Hematopoietic multipotent progenitor cell (in vitro differentiated cells): ENCODE measurements at places on chromosomes 3 and 15.

- no peak for DNase-seq
These were observed 465.6 kb upstream of the ZNF385D start for GRCh38 chr3:22216601-22217000.

DNA sequence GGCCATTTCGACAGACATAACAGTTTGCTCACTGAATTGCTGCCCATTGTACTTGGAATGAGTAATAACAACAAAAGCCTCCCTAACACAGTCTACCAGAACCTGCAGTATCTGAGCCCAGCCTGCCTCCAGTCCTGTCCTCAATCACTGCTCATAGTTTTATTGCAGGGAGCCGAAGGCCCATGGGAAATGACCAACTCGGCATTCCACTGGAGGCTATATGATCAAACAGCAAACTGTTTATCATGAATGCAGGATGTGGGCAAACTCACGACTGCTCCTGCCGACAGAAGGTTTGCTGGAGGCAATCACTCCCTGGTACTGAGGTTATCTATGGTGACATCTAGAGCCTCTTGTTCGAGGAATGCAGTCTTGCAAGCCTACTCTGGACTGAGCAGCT, 46.3 kb downstream of the LSM3 start:
- no peak for DNase-seq

- no peak for DNase-seq
These were observed 43.5 kb downstream of the LPP start for GRCh38 chr3:188197388-188197847.

DNA sequence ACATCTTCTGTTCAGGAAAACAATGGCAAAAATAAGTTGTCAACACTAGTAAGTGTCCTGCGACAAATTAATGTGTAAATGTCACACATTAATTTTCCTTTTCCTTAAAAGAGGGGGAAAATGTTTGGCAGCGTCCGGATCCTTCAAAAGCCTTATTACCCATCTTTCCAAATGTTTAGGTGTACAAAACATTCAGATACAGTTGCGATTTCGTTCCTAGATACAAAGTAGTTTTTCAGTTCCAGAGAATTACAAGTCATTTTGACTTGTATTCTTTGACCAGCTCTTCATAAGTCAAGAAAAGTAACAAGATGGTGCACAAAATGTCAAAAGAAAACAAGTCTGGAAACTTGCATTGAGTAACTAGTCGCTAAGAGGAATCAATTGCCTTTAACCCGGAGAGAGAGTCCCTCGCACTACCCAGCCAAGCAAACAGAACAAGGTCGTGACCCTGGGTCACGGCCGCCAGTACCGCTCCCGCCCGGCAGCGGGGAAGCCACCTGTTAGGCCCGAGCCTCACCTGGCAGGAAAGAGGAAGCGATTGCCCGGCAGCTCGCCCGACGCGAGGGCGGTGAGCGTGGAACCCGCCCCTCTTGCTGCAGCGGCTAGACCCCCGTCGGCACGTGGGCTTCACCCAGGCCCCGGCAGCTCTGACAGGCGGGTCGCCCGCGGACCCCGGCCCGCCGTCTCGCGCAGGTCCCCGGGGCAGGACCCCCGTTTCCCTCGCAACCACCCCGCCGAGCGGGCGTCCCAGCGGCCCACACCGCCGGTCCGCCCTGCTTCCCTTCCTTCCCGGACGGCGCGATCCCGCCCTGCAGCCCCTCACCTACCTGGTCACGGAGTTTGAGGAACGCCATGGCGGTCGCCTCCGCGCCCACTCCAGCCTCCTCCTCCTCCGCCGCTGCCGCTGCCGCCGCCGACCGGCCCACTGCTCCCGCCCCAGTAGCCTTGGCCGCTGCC, 61.0 kb upstream of the ANKRD28 start:
- DNase-seq = peak; percentile 53

- no peak for DNase-seq
These were observed 95.6 kb downstream of the CD200R1L start for GRCh38 chr3:112751061-112751460.

DNA sequence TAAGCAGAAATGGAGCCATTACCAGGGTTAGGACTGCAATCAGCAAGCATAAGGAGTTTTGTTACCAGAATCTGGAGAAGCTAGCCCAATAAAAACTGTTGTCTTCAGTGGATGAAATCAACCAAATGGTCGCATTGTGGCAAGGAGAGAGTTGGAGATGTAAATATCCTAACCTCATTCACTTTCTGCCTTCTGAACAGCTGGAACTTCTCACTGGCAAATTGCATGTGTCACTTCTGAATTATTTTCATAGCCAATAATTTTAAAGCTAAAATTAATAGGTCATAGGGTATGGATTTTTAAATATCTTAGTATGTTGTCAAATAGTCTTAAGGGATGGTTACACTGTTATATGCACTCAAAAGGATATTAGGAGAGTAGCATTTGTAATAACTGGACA, 121.6 kb downstream of the SUCNR1 start:
- no peak for DNase-seq

DNA sequence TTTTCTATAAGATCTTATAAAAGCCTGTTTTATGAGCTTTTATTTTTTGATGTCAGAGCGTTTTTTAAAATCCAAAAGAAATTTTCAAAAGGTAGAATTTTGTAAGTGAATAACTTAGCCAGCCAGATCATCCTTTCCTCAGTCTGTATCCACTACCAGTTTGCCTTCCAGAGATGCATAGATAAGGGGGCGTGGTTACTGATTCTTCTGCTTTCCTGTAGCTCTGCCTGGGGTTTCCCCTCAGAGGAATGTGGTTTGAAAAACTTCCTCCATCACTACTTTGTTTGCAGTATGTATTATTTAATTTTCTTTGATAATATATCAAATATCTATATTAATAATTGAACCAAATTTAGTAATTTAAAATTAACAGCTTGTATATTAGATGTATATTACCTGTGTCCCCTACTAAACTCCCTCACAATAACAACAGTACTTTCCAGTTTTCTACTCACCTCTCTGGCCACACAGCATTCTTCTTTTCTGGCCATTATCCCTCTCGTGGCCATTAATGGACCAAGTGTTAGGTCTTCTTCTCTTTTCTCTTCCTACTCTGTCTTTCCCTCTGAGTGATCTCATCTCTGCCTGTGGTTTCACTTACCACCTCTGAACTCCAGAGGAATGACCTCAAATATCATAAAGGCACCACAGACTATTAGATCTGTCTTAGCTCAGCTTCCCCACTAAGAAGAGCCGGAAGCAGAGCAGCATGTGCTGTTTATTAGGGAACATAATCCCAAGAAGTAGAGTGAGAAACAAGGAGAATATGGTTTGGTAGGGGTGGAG, 239.7 kb downstream of the UBE2E2 start:
- DNase-seq = peak; percentile 39

DNA sequence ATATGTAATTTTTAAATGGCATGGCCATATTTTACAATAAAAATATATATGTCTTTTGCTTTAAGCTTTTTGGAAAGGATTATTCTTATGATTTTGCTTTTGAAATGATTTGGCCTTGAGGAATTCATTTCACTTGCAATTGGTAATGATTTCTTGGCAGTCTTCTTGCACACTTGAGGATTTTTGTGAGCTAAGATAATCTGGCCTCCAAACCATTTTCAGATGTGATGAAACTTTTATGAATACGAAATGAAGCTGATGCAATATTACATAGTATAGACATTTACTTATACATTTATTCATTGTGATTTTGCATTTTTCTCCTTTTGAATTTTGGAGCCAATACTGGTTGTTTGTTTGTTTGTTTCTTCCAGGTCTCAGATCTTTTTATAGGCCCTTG, 6.4 kb upstream of the SH2D7 start:
- DNase-seq = no peak

GRCh38 chr3:53750253-53751210, 95.7 kb downstream of the CHDH start:
- DNase-seq = no peak

GRCh38 chr3:97970956-97971620, 1.1 kb downstream of the RIOX2 start:
- DNase-seq = no peak
